Activated naive CD8-positive, alpha-beta T cell treated with anti-CD3 and anti-CD28 coated beads for 36 hours (primary cell): ENCODE measurements at places on chromosomes 12 and 14. TPM values are rescaled to one million over a fixed set of nuclear protein-coding genes. Genes with fewer than 3 reads are reported as not detected.

SALL2 gene
- 4.4 TPM for total RNA-seq

CCDC38 gene
- 0.16 TPM for total RNA-seq

SMCO2 gene
- total RNA-seq, result not detected

CLEC1B gene
- total RNA-seq, result not detected

KRT6C gene
- not detected for total RNA-seq
